Right cardiac atrium (tissue), 5 donors: ENCODE measurements at places on chromosomes 12 and 14. TPM values are rescaled to one million over a fixed set of nuclear protein-coding genes. Genes with fewer than 3 reads are reported as not detected.

DNA sequence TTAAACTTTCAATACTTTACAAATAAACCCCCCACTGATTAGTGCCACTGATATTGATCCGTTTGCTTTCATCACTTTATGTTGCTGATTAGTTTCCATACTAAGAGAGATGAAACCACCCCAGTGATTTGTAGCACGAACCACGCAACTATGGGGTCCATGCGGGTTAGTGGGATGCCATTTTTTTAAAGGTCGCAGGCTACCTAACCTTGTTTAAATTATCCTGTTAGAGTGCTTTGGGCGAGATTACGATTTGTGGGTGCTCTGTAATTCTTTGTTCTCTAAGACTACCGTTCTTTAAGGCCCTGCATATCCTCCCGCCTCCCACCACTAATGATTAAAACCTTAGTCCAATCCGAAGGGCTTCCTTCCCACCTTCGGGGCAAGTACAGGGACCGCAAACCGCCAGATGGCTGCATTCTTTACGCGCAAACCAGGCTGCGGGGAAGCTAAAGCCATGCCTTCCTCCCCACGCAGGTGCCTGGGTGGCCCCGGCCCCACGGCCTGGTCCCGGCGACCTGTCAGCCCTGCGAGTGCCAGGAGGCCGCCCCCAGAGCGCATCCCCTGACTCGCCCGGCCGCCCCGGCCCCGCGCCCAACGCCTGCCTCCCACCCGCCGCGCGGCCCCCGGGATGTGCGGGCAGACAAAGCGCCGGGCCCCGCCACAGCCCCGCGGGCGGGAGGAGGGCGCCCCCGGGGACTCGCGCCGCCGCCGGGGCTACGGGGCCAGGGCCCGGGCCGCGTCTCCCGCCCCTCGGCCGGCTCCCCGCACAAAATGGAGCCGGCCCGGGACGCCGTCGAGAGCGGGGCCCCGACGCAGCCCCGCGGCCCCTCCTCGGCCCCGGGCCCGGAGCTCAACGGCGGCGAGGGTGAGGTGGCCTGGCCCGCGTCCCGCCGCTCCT is 759 bp downstream of the NFYB start:
- DNase-seq = peak; percentile 78

The DPPA3 gene
- not detected for total RNA-seq

The SINHCAF gene
- 13.3 TPM for total RNA-seq

The PRB2 gene
- not detected for total RNA-seq

DNA sequence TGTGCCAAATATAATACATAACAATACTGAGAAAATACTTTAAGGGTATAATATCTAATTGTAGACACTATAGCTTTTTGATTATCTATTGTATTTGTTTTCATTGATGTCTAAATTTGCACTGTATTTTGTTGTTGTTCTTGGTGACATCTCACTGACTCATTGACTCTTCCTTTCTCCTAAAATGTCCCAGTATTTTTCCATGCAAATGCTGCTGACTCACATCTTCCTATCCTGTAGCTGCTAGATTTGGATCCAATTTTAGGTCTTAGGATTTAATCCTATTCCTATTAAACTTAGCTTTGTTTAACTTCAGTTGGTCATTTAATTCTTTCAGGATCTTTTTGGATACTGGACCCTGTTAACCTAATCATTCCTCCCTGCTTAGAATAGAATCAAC is 148.5 kb downstream of the TMTC2 start:
- DNase-seq = no peak

The MSI1 gene
- total RNA-seq = 3.0 TPM

DNA sequence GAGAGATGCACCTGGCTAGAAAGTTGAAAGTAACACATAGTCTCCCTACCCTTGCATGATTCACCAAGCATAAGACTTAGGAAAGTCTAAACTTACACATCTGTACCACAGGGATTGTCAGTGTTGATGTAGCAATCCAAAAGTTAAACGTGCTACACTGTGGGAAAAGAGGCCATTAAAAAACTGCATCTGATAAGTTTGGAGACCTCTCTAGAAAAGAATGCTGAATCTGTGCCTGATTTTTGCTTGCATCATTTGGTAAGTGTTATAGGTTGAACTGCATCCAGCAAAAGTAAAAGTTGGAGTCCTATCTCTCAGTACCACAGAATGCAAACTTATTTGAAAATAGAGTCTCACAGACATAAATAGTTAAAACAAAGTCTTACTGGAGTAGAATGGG is 126.6 kb downstream of the SLC6A15 start:
- no peak for DNase-seq
